ENCODE measurements at places on chromosomes 13 and 19.

DNA sequence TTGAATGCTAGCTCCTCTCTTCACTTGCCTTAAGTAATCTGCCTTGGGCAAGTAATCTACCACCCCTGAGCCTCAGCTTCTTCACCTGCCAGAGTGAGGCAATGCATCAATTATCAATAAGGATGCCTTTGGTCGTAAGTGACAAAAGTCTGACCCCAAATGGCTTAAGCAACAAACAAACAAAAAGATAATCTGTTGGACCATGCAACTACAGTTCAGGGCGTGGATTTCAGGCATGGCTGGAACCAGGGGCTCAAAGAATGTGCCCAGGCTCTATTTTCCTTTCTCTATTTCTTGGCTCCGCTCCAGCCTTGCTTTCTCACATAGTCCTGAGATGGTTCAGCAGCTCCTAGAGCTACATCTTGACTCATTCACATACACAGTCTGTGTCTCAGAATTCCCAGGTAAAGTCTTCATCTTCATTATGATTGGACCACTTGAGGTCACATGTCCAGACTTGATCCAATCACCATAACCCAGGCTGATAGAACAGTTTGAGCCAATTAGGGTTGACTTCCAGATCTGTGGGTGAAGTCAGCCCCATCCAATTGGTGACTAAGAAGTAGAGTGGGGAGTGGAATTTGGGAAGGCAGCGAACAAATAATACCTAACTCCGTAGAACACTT lies 29.6 kb downstream of the ACSBG2 start:
- DNase-seq, result no peak

DNA sequence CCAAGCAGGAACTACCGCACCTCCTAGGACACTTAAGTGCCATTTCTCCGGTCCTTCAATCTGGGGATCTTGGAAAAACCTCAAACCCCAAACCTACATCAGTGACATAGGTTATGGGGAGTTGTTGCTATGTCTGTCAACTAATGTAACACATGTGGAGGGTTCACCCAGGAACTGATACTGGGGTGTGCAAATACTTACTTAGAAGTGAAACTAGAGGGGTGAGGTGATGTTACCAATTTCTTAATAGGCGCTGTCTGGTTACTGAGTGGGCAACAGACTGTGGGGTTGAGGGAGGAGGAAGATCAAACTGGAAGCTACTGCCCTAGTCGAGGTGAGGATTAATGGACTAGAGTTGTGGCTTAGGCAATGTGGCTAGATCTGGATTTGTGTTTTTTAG lies 1.9 kb downstream of the ZNF586 start:
- no peak for DNase-seq

DNA sequence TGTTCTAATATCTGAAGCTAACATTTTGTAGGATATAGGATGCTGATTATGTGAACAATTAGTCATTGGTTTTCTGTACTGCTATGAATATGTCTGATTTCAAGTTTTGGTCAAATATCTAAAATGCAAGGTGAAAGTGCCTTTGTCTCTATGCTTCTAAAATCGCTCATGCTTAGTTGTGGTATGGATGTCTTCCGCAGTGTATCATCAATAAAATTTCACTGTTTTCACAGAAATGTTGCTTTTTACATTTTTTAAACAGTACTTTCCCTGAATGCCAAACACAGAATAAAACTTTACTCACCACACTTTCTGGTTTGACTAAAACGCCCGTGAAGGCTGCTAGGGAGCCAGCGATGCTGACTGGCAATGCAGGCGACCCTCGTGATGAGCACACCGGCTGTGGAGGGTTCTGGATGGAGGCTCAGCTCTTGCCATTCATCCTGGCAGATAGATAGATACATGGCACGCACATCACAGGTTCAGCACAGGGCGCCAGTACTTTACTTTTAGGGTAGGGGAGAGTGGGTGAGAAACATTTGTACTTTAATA lies 40.1 kb downstream of the SLC7A9 start:
- DNase-seq, result no peak

DNA sequence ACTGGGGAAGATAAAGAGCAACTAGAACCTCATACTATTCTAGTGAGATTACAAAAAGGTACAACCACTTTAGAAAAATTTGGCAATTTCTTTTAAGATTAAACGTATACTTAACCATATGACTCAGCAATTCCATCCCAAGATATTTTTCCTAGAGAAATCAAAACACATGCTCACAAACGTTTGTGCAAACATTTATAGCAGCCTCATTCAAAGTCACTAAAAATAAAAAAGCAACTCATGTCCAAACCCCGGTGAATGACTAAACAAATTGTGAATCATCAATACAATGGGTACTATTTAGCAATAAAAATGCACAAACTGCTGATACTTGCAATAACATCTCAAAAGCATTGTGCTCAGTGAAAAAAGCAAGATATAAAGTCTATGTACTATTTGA lies 121.5 kb downstream of the FRY start:
- DNase-seq, result no peak

DNA sequence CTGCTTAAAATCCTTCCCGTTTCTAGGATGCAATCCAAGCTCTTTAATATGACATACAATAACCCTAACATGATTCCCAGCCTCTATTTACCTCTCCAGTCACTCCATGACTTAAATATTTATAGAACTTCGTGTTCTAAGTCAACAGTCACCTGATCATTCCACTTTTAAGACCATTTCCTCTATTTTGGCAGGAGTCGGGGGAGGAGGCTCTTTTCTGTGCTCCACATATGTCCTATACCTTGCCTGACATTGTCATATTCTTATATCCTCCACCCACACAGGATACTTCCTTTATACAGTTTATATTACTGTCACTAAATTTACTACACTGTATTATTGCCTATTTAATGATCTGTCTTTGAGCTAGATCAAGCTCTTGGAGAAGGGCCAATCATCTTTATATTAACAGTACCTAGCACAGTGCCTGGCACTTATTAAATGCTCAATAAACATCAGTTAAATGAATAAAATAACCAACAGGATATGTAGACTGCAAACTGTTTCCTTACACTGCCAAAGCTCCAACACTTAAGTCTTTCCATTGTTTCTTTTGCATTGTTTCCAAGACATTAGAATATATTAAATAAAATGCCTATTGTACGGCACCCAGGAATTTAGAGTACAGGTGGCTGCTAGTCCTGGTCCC lies 2.7 kb downstream of the ARGLU1 start:
- DNase-seq, result no peak

DNA sequence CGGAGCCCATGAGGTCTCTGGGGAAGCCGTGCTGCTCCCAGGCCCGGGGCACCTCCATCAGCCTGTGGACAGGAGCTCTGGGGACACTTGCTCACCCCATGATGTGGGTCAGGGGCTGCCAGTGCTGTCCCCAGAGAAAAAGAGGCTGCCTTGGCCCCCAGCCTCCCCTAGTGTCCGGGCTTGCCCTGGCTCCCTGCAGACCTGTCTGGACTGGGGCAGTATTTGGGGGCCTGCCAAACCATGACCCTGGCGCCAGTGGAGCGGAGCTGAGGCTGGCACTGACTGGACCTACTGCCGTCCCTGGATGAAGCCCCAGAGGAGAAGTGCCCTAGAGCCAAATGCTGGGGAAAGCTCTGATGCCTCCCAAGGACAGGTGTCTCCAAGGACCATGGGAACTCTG lies 30.4 kb downstream of the ELAVL1 start:
- DNase-seq, result no peak

- DNase-seq, result no peak
Observed at GRCh38 chr13:42745655-42746054, 35.7 kb upstream of the FAM216B start.

DNA sequence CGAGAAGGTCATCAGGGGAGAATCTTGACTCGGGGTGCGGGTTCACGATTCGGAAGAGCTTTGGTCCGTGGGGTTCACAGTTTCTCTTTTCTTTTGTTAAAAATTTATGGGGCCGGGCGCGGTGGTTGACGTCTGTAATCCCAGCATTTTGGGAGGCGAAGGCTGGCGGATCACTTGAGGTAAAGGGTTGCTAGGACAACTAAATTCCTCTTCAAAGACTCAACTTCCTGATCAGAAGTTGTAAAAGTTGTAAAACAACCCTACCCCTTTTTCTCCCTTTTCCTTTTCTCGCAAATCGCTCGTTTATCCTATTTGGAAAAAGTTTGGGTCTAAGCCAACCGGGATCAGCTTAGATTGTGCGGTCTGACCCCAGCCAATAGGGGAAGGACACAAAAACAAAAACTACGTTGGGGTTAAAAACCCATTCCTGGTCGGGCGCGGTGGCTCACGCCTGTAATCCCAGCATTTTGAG lies 673 bp downstream of the ZNF486 start:
- DNase-seq, result no peak

GRCh38 chr19:29495901-29496441 lies 29.8 kb upstream of the VSTM2B start:
- DNase-seq, result no peak

DNA sequence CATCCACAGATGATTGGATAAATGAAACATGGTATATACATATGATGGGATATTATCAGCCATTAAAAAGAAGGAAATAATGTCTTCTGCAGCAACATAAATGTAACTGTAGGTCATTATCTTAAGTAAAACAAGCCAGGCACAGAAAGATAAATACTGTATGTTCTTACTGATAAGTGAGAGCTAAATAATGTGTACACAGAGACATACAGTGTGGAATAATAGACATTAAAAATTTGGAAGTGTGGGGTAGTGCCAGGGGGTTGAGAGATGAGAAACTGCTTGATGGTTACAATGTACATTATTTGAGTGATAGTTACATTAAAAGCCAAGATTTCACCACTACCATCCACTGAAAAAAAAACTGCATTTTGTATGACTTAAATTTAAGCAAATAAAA lies 26.0 kb upstream of the GPC6 start:
- DNase-seq, result no peak

GRCh38 chr13:70128098-70128497 lies 19.8 kb upstream of the KLHL1 start:
- DNase-seq, result no peak

- no peak for DNase-seq
Observed at GRCh38 chr19:48329167-48329891, 4.0 kb downstream of the EMP3 start.

DNA sequence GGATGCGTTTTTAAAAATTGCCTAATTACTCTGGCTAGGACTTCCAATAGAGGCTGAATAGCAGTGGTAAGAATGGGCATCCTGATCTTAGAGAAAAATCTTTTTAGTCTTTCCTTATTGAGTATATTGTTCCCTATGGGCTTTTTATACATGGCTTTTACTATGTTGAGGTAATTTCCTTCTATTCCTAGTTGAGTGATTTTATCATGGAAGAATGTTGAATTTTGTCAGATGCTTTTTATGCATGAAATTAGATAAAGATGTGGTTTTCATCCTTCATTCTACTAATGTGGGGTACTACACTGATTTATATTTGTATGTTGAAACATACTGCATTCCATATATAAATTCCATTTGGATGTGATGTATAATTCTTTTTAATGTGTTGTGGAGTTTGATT lies 2673.8 kb downstream of the PCDH9 start:
- no peak for DNase-seq

GRCh38 chr19:46759817-46760333 lies 13.6 kb upstream of the STRN4 start:
- DNase-seq, result no peak

DNA sequence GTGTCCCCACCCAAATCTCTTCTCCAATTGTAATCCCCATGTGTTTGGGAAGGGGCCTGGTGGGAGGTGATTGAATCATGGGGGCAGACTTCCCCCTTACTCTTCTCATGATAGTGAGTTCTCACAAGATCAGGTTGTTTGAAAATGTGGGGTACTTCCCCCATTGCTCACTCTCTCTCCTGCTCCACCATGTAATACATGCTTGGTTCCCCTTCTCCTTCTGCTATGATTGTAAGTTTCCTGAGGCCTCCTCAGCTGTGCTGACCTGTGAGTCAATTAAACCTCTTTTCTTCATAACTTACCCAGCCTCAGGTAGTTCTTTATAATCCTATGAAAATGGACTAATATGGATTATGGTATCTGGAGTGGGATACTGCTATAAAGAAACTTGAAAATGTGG lies 24.1 kb downstream of the ING1 start:
- no peak for DNase-seq

DNA sequence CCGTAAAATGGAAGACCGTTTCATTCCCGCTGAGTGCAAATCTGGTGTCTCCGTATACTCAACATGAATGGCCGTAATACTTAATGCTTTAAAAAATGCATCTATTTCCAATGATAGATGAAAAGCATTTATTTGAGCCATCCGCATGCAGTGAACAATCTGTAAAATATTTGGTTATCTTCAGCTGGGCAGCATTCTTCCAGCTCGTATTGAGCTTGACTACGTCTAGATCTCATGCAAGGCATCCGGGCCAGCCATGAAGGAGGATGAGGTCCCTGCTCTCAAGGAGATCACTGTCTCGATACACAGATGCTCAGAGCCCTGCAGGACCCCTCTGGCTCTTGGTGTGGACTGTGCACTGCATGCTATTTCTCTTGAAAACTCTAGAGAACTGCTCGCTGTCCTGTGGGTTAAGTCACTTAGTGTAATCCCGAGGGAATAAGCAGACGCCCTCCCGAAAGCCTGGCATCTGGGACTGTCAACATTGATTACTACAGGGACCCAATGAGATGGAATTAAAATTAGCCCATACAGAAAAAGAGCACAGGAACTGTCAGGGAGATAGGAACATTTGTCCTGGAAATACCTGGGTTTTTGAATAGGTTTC lies 112.4 kb upstream of the RNF113B start:
- no peak for DNase-seq

DNA sequence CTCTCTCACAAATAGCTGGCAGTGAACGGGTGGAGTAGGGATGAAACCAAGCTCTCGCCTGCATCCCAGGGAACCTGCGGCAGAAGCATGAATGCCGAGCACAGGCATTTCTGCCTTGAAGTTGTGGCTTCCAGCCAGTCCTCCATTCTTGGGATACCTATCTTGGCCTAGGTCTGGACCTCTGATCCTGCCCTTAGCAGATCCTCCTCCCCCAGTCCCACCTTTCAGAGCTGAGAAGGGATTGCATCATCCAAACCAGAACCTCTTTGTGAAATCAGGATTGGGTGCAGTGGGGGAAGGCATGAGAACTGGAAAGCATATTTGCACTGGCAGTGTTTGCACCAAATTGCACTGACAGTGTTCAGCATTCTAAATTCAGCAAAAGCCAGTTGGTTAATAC lies 5.8 kb downstream of the ZNF780A start:
- no peak for DNase-seq

- no peak for DNase-seq
Observed at GRCh38 chr19:813219-814151, 8.3 kb downstream of the PLPPR3 start.

All from HCT116 (cell line).